Stimulated activated CD8-positive, alpha-beta memory T cell treated with anti-CD3 and anti-CD28 coated beads, Interleukin-15, amount 100 ng/mL, for 4 hours (primary cell): ENCODE measurements at places on chromosomes 4 and X.

DNA sequence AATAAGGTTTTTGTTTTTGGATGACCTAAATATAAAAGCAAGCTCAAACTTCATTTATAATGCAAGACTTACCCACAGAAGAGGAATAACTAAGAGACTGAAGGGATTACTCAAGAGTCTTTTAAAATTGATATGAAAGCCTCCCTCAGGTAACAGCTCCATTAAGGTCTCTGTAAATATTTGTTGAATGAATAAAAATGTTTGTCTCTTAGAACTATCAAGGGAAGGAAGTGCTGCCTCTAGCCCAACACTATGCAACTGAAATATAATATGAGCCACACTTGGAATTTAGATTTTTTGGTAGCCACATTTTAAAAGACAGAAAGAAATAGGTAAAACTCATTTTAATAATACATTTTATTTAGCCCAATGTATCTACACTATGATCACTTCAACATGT lies 127.8 kb downstream of the SH3RF1 start:
- DNase-seq, result no peak

DNA sequence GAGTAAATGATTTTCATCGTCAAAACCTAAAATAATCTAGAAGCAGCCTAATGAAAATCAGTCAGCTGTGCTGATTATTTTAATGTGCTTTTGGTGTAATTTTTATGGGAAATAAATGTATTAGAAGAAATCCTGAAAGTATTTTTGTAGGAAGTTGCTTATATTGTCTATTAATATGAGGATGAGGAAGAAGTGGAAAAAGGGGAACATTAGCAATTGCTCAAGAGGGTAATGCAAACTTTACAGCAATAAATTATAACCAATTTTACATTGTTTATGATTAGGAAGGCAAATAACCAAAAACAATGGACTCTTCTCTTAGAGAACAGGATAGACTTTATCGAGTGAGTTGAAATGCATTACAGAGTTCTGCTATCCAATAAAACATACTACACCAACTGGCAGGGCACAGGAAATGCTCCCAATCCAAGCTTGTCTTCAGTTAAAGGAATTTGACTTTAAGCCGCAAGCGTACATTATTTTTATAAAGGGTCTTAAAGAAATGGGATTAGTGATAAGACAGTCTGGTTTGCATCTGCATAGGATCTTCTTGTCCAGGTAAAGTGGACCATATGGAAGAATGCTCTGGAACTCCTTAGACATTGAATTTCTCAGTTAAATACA lies 374.8 kb downstream of the PDGFC start:
- DNase-seq, result no peak

- no peak for DNase-seq
Observed at GRCh38 chr4:152805818-152806217, 26.1 kb downstream of the ARFIP1 start.

- DNase-seq, result no peak
Observed at GRCh38 chr4:73868206-73869129, 725 bp upstream of the CXCL1 start.

- no peak for DNase-seq
Observed at GRCh38 chr4:47714269-47714668, 123.6 kb downstream of the CORIN start.

DNA sequence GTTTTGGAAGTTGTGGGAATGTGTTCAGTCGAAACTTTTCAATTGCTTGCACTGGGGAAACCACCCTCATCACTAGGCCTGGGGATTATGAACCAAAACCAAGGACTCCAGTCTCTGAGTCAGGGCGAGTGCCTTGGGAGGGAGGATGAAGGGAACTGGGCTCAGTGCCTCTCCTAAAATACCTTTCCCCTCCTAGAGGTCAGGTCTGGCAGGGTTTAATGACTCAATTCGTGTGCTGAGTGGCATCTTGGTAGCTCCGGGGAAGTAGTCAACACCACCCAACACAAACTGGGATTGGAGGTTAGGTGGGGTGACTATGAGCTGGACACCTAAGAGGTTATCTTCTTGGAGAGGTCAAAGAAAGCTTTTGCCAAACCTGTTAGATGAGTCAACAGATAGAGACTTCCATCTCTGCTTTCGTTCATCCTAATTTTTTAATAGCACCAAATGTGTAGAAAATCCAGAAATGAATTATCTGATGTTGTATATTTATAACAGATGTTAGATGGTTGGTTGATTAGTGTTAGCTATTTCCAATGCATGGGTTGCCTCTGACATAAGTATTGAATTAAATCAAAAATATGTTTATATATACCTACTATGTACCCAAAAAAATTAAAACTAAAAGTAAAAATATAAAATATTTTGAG lies 202.8 kb downstream of the SHROOM3 start:
- DNase-seq, result no peak

- DNase-seq, result no peak
Observed at GRCh38 chrX:72003811-72004750, 93.4 kb downstream of the NHSL2 start.

DNA sequence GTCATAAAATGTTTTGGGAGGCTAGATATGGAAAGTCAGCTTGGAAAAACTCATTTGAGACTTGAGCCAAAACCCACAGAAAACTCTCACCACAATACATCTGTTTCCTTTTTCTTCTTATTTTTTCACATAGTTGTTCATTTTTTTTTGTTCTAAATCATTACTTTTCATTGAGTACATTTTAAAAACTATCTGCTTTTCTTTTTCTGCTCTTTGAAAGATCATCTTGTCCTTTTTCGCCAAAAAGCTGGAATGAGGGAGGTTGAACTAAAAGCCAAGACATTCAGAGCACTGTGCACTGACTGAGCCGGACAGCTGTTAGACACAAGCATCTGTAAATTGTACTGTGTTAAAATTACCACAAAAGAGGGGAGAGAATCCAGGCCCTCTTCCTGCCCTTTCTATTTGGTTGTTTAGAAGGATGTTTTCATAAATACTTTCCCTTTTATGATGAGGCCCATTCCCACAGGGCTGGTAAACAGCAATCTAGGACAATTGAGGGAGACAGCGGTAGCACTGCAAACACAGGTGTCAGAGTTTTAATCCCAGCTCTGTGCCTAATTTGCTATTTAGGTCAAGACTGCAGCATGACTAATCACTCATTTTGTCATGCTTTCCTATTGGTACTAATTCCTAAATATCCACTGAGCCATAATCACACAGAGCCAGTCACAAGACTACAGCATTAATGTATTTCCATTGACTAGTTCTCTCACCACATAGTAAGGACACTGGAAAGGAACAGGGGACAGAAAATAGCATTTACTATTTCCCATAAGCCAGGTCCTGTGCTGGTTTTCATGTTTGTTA lies 7.3 kb upstream of the RNF150 start:
- no peak for DNase-seq

- DNase-seq, result no peak
Observed at GRCh38 chrX:4850312-4850711, 1136.9 kb upstream of the PRKX start.

- no peak for DNase-seq
Observed at GRCh38 chr4:108425988-108426387, 194.4 kb upstream of the RPL34 start.

GRCh38 chr4:42404001-42404400 lies 6.7 kb downstream of the SHISA3 start:
- no peak for DNase-seq

DNA sequence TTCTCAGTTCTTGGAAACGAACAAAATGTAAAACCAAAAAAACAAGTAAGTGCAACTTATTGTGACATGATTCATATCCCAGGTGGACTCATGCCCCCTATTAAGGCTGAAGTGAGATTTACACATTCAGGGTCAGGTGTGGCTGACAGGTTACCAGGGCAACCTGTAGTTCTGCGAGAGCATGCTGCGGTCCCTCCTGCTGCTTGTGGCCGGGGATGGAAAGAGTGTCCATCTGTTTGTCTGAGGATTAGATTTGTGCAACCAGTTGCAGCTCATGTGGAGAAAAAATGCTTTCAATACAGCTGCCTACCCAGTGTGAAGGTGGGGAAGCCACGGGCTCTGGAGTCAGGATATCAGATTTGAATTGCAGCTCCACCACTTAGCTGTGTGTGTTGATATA lies 78.8 kb downstream of the FAM184B start:
- DNase-seq, result no peak

- DNase-seq, result no peak
Observed at GRCh38 chr4:143511906-143512305, 1.6 kb upstream of the SMARCA5 start.

DNA sequence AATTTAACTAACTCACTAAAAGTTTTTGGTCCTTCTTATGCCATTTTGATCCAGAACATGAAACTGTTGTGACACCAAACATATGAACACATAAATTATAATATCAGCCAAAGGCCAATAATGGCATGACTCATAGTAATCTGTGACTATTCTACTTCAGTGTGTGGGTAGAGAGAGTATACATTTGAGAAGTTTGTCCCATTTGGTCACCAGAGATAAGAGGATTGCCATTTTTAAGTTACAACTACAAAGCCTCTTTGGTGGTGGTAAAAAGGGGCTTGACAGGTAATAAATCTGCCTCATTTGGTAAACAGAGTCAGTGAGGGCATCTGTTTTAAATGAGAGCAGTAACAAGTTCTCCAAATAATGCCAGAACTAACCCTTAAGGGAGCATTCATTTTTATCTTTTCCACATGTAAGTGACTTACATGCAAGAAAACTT lies 117.9 kb downstream of the TBC1D19 start:
- no peak for DNase-seq

DNA sequence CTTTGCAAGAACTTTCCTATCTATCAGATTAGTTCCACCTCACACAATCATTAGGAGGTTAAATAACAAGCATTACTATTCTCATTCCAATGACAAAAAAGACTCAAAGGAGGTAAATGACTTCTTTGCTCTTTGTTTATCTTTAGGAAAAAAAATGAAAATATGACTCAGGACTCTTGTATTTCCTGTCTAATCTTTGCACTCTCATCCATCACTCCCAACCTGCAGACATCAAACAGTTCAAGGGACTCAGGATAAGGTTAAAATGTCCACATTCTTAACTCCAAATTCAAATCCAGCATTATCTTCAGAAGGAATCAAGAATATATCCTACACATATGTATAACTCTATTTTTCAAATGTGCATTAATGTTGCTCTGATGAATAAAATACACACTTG lies 139.6 kb downstream of the UNC5C start:
- no peak for DNase-seq

DNA sequence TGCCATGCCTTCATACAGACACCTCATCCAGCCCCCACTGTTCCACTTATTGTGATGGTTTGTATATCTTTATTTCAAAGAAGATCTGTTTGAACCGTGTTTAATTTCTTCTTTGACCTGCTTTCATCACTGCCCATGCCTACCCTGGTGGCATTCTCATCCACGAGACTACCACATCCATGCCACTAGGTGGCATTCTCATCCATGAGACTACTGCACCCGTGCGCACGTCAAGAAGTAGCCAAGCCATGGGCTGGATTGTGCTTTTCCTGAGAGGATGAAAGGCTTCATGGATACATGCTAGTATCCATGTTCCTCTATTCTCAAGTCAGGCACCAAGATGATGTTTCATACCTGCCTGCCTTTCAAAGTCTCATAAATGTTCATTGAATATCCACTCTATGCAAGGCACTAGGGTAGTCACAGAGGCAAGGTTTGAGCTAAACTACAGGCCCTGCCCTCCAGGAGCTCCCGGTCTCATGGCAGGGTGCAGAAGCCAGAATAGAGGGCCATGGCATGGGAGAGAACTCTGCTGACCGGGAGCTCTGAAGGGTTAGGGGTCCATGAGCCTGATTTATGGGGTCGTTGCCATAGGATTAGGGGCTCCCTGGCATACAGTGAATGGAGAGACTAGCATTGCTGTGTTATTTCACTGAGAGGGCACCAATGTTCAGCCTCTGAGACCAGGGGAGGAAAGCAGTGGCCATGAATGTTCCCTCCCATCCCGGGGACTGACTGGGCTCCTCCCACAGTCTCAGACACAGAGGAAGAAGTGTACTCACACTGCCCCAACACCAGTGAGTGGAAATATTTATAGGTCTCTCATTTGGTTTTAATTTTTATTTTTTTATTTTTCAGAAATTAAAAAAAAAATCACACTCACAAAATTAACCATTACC lies 24.8 kb upstream of the EOLA2 start:
- no peak for DNase-seq

DNA sequence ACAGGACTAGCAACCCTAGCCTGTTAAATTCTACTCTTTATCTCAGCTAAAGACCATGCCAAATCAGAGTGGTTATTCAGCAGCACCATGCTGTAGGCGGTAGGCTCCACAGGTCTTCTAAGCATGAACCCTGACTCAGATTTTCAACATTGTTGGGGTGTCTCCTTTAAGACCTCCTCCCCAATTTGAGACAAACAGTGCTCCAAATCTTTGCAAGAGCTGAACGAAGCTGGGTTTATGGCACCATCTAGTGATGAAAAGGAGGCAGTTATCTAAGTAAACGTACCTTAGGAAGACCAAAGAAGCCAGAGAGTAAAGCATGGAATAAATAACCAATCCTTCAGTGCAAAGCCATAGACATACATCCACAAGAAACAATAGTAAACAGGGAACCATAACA lies 334.5 kb upstream of the SLC7A11 start:
- no peak for DNase-seq

DNA sequence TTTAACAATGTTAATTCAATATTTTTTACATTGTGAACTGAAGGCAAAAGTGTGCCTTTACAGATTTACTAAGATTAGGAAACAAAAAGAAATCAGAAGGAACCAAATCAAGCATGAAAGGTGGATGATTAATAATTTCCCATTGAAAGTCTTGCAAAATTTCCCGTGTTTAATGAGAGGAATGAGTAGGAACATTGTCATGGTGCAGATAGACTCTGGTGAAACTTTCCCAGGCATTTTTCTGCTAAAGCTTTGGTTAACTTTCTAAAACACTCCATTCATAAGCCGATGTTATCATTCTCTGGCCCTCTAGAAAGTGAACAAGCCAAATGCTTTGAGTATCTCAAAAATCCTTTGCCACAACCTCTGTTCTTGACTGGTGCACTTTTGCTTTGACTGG lies 1522.8 kb upstream of the PABPC4L start:
- DNase-seq, result no peak

GRCh38 chr4:1506956-1507721 lies 100.9 kb upstream of the NKX1-1 start:
- no peak for DNase-seq

DNA sequence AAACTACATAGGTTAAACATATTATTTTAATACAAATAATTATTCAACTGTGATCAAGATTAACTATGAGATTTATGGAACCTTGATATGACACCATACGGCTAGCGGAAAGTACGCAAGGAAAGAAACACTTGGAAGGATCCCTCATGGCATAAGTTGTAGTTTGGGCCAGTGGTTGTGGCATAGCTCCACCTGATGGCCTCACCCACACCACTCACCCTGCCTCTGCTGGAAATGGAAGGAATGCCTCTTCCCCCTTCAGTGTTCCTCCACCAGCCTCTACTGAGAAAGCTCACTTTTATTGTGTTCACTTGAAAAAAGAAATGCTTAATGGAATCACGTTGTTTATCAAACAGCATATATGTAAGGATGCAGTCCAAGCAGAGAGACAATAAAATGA lies 86.4 kb downstream of the BMP15 start:
- no peak for DNase-seq

DNA sequence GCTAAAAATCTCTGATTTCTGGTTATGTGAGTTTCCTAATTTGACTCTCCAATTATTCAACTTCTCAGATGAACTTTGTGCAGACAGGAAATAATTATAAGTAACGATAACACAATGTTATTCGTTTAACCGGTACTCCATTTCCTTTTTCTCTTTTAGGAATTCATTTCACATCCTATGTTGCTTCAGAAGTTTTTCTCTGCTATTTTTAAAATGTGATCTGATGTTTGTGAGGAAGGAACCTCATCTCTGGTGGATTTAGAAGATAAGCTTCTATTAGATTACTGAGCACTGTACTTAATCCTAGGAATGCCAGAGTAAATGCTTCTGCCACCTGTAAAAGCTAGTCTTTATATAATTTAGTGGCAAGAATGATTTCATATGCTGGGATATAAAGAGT lies 116.0 kb upstream of the ETNPPL start:
- no peak for DNase-seq
